ENCODE measurements at places on chromosomes 6 and 20.

DNA sequence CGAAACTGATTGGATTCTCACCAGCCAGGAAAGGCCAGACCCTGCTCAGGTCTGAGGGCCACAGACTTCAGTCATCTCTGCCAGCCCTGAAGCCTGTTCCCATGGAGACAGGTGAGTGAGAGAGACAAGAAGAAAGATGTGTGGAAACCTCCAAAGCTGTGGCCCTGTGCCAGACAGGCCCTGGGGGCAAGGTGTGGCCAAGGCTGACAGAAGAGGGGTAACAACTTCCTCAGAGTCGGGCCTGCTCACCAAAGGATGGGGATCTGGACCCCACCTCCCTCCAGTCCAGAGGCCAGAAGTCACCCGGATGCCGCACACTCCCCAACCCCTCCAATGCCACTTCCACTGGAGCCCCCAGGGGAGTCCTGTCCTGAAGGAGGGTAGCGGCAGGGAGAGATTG lies 73.6 kb downstream of the MDGA1 start:
- peak; percentile 19 for DNase-seq

GRCh38 chr6:148657048-148657447 lies 89.8 kb upstream of the UST start:
- no peak for DNase-seq

DNA sequence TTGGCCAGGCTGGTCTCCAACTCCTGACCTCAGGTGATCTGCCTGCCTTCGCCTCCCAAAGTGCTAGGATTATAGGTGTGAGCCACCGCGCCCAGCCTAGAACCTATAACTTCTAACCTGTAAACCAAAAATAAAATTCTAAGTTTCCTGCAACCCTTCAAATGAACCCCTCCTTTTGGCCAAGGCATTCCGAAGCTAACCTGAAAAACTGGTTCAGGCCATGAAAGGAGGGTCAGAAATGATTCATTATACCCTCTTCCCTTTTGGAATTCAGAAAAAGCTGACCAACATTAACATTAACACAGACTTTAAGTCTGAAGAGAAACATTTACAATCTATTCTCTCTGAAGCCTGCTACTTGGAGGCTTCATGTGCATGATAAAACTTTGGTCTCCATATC lies 165.1 kb downstream of the TINAG start:
- no peak for DNase-seq

DNA sequence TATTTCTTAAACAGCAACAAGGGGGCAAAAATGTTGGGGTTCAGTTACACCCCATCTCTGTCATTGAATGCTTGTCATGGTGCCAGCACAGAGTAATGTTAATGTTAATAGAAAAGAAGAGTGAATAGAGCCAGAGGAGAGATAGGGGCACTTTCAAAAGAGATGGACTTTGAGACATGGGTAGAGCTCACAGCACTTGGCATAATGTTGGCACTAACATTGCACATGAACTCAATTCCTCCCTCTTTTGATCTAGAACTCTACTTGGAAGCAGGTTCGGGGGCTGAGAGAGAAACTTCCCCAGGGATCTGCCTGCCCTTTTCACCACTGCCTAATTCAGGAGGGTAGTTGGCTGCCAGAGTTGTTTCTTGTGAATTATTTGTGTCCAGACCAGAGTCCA lies 284.6 kb upstream of the PRND start:
- DNase-seq = no peak

DNA sequence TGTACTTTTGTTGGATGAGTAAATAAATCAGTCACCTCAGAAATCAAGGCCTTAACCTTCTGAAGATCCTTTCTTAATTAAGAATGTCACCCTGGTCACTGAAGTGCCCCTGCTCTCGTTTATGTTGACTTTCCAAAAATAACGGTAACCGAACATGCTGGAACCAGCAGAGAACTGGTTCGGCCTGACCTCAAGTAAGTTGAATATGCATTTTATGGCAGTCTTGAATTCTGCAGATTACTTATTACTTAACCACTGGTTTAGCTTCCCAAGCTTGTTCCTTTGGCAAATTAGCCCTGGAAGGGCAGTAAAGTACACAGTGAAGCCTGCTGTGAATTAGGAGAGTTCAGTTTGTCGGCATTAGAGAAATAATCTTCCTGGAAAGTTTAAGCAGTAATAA lies 12.2 kb downstream of the MAPRE1 start:
- no peak for DNase-seq

DNA sequence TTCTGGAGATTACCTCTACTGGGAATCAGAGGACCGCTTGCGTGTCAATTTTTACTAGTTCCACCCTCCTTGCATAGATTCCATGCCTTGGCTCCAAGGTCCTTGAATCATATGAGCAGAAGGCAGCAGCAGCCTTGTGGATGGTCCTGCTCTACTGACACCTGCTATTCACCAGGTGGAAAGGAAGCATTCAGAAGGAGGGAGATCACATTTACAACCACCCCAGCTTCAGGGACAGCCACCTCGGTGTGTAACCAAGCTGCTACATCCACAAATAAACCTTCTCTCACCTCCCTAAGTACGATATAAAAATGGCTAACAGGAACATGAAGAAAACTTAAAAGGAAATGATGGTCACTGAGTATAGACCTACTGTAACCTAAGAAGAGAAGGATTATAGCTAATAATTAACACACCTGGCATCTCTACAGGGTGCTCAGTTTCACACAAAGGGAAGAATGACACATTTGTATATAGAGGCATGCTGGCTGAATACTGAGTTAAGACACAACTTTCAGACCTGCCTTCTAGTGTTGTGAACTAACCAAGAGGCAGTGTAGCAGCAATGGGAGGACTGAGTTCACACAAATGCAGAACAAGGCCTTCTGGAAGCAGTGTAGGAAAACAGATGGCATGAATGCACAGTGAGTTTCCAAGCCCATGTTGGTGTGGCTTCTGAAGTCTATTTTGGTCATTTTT lies 46.3 kb upstream of the SRPK1 start:
- no peak for DNase-seq

DNA sequence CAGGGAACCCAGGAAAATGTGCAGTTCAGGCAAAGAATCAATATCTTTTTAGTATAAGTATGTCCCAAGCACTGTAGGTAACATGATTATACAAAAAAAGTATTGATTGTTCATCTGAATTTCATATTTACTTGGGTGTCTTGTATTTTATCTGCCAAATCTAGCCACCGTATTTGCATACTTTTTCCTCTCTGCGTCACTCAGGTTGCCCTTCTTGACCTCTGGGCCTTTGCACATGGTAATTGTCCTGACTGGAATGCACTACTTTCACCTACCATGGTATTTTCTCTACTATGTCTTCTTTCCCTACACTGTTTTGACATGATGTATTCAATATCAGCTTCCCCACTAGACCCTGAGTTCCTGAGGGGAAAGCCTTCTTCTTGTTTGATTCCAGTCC lies 15.2 kb downstream of the GSTA3 start:
- DNase-seq = no peak

- DNase-seq = no peak
Observed at GRCh38 chr20:62581806-62582205, 60.5 kb upstream of the SLCO4A1 start.

DNA sequence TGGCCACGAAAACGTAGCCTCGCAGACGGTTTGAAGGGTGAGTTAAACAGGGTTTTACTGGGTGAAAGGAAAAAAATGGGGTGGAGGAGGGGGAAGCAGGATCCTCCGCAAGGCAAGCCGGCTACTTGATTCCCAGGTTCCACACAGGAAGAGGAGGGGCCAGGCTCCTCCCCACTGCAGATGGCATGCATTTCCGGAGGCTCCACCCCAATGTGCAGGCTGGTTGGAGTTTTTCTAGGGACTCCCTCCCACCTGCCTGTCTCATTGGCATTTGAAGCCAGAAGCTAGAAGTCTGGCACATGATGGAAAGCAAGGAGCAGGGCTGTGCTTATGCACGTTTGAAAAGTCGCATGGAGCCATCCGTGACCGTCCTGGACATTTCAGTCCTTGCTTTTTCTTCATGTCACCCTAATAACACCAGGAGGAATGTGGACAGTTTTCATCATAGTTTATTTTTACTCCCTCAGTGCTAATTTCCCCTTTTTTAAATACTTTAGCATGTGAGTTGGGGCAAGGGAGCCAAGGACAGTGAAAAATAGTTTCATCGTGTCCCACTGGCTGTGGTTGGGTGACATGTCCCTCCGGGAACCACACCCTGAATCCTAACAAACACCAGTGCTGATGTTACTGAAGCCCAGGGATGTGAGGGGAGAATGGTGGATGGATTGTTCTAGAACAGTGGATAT lies 100.1 kb upstream of the INSM1 start:
- DNase-seq = no peak

DNA sequence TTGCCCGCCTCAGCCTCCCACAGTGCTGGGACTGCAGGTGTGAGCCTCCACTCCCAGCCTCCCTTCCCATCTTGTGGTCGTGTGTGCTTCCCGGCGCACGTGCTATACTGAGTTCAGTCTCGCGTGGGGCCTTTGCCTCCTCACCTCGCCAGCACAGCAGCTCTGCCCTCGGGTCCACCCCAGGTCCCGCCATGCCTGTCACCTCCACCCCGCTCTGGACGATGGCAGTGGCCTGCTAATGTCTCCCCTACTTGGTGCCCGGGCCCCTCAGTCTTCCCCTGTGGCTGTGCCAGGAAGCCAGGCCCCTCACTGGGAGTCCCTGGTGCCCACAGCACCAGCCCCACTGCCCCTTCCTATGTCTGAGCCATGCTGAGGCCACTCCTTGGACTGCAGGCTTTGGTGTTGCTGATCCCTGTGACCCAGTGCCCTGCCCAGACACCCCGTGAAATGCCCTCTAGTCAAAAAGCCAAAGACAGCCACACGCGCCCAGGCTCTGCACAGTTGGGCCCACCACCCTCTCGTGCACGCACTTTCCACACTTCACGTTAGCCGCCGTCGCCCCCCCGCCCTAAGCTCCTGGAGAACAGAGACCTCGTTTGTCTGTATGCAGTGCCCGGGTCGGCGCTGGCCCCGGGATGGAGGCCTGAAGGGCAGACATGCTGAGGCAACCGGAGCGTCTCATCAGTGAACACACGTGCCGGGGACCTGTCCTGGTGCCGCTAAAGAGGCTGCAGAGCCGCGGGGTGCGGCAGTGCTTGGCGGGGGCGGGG lies 14.3 kb downstream of the HRH3 start:
- no peak for DNase-seq

- DNase-seq = no peak
Observed at GRCh38 chr20:48749437-48749836, 78.4 kb downstream of the PREX1 start.

DNA sequence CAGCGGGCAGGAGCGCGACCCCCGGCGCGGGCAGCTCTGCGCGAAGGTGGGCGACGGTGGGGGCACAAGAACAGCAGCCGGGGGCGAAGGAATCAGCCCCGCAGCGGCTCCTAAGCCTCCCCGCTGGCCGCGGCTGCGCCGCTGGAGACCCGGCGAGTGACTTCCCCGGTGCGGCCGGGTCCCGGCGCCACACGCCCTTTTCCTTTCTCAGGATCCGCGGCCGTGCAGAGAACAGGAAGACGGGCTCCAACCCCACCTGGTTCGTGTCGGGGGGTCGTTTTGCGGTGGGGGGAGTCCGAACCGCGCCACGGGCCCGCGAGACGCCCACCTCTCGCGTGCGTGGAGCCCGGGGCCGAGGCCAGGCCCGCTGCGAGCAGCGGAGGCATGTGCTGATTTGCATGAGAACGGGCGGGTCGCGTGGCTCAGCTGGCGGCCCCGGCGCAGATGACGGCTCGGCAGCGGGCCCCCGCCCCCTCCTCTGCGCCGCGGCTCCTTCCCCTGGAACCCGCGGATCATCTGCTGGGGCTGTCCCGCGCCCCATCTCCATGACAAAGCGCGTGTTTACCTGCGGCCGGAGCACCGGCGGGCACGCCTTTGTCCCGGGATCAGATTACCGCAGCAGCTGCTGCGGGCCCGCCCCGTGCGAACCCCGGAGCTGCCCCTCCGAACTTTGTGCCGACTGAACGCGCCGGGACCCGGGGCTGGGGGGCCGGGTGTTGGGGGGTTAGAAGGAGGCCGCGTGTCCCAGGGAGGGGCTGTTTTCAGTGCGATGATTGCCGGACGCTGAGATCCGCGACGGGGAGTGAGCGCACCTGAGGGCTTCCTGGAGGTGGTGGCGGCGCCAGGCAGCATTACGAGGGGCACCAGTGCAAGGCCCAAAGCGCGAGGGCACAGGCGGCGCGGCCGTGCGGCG lies 4.9 kb upstream of the DLL1 start:
- DNase-seq = peak; percentile 47

DNA sequence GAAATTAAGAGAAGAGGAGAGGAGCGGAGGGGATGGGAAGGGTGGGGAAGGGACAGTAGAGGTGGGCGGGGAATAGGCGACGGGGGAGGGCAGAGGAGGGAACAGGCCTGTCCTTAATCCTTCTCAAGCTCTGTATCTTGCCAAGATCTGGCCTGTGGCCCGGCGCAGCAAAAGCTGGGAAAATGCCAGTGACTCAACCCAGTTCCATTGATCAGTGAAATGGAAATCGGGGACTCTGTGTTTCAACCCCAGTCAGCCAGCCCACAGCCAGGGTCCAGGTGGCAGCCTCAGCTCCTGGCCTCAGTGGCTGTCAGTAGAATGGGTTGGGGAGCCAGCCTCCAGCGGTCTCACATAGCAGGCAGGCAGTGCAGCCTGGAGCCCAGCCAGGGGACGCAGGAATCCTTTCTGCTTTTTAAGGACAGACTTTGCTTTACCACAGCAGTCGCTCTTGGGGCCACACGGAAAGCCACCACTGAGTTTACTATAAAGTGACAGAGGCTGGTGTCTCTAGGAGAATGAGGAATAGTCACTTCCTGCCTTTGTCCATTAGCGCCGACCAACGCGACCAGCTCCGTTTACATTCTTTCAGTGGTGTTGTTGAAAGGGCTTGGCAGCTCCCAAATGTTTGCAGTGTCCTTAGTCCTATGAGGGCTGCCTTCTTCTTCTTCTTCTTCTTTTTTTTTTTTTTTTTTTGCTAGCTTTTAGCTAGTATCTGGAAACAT lies 128.0 kb downstream of the RIN2 start:
- no peak for DNase-seq

- DNase-seq = no peak
Observed at GRCh38 chr6:121436960-121437850, 1.8 kb downstream of the GJA1 start.

- no peak for DNase-seq
Observed at GRCh38 chr6:32047539-32047854, 9.3 kb downstream of the CYP21A2 start.

- no peak for DNase-seq
Observed at GRCh38 chr6:29629571-29629970, 3.4 kb downstream of the GABBR1 start.

DNA sequence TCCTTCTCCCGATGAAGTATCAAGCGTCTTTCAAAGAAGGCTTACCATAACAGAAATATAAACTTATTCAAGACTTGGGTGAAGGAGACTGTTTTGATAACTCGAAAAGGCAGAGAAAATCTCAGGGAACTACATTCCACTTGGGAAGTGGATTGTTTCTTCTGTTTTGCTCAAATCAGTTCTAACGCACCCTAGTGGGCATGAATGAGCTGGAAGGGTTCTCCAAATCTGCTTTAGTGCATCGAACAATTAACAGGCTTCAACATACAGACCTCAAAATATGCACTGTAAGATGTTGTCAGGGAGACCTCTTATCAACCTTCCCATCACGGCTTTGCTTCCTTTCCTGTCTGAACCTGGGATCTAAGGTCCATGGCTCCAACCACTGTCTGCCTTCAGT lies 392.5 kb downstream of the CD83 start:
- no peak for DNase-seq

- no peak for DNase-seq
Observed at GRCh38 chr6:89217299-89217910, at the start of gene GABRR1. GABRR1 (minus strand) TSS chr6:89217358; CDS start chr6:89217322, 36 bp downstream.
